DMS79 treated with DMSO at 0.1 percent for 48 hours (cell line): ENCODE measurements at places on chromosomes 12 and 14.
A peak's percentile ranks its signal among the peaks of the same experiment; 100 is the strongest.

- DNase-seq = no peak
Measured at GRCh38 chr14:34678306-34678705, 36.1 kb downstream of the CFL2 start.

DNA sequence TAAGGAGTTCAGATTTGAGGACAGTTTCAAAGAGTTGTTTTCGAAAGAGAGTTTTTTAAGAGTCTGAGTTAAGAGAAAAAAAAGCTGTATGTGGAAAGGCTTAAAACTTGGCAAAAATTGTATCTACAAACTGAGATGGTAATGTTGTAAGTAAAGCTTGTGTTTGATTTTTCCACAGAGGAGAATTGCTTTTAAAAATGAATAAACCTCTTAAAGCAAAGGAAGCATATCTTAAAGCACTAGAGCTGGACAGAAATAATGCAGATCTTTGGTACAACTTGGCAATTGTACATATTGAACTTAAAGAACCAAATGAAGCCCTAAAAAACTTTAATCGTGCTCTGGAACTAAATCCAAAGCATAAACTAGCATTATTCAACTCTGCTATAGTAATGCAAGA is 50.3 kb downstream of the TMTC3 start:
- no peak for DNase-seq

DNA sequence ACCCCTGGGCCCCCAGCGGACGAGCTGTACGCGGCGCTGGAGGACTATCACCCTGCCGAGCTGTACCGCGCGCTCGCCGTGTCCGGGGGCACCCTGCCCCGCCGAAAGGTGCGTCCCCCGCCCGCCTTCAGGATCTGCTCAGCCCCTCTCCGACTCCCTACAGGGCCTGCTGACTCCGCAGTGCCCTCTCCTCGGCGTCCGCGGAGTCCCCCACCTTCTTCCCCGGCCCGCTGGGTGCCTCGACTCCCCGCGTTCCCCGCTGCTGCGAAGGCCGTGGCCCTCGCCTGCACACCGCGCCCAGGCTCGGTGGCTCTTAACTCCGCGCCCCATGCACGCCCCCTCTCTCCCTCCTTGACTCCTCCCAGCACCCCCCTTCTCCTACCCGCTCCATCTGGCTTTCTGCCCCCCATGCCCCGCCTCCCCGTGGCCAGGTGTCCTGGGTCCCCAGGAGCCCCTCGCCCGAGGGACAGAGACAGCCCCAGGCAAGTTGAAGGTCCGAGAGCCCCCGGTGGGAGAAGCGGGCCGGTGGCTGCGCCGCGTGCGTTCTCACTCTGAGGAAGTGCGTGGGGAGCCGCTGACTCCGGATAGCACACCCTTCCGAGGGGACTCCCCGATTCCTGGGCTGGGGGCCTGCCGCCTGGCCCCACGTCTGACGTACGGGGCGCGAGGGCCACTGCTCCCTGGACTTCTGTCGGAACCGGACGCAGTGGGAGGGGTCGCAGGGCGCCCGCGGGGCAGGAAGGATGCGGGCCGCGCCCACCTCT is 594 bp downstream of the TAMALIN start:
- no peak for DNase-seq

DNA sequence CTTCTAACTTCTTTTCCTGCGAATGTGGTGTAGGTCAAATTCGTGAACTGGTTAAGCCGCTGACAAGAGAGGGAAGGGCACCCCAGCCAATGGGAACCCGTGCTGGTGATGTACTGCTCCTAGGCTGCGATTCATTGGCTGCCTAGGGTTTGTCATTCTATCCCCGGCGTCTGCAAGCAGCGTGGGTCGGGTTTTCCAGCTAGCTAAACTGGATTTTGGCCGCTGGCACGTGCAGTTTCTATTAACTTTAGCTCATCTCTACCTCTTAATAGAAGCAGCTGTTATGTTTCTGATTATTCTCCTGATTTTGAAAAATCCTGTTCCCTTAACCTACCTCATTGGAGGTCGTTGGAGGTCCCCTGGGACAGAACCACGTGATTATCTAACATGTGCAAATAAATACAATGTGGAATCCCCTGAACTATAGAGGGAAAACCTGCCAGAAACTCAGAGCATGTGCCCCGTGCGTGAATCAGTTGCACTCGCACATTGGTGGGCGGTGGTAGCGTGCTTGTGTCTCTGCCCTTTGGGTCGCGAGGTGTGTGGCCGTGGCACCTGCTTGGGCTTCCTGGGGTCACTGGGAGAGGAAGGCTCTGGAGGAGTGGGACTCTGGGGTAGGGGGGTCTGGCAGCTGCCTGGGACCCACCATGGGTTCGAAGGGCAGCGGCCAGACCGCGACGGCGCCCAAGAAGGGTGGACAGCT is 876 bp upstream of the PPM1A start:
- DNase-seq = peak; percentile 99

DNA sequence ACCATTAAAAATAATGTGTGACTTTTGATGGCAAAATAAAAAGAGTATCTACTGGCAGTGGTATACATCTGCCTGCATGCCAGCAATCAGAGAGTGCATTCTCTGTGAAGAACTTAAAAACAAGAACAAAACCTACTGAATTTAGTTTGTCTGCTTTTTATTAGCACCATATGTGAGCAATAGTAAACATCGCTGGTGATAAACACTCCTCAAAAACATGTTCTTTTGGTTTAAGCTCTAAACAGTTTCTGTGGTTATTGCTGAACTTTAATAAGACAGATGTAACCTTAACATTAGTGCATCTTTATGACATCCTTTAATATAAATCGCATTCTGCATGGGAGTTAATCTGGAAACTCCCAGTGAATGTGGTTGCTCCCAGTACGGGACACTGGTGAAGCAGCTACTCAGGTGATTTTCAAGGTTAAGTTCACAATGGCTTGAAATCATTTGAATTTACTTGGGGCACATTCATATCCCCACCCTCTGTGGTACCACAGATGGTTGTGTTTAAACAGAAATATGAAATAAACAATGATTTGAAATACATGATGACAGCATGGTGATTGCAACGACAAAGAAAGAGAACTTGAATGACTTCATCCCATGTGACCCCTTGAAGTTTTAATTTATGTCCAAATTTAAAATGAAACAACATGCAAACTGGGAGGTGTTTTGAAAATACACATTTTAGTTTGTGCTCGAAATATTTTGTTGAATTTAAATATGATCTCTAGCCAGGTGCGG is 285.9 kb downstream of the FOXN3 start:
- no peak for DNase-seq

- no peak for DNase-seq
Measured at GRCh38 chr14:99812096-99812750, 19.0 kb downstream of the EML1 start.

- DNase-seq = no peak
Measured at GRCh38 chr14:99357916-99358390, 86.0 kb upstream of the BCL11B start.

GRCh38 chr14:83826838-83827237 is 1703.1 kb upstream of the FLRT2 start:
- no peak for DNase-seq

- DNase-seq = no peak
Measured at GRCh38 chr12:25236626-25237025, 14.1 kb downstream of the KRAS start.

DNA sequence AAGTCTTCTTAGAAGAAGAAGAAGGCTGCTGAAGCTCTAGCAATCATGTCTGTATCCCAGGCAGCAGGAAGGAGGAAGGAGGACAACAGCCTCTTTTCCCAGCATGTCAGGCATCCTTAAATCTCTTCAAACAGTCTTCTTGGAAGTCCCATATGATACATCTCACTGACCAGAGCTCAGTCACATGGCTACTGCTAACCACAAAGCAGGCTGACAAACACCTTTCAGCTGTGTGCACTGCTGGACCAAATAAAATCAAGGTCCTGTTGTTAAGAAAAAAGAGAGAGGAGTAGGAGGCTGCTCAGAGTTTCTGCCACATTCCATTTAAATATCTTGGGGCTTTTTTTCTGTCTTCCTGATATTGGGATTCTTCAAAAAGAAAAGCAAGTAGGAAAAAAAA is 203.4 kb upstream of the PELI2 start:
- DNase-seq = no peak

DNA sequence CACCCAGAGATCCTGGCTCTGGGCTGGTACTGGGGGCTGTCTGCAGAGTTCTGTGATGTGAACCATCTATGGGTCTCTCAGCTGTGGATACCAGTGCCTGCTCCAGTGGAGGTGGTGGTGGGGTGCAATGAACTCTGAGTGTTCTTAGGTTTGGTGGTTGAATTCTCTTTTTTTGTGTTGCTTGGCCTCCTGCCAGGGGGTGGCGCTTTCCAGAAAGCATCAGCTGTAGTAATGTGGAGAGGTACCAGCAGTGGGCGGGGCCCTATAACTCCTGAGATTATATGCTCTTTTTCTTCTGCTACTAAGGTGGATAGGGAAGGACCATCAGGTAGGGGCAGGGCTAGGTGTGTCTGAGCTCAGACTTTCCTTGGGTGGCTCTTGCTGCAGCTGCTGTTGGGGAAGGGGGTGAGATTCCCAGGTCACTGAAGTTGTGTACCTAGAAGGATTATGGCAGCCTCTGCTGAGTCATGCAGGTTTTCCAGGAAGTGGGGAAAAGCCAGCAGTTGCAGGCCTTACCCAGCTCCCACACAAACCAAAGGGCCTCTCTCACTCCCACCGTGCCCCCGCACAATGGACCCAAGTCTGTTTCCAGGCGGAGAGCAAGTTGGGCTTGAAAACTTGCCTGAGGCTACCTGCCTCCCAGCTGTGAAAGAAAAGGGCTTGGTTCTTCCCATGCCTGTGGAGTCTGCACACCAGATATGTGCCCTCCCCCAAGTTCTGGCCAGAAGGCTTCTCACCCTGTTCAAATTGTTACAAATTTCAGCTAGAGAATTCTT is 18.6 kb downstream of the CCER1 start:
- DNase-seq = no peak

GRCh38 chr14:50057331-50057730 is 59.0 kb downstream of the VCPKMT start:
- DNase-seq = no peak

DNA sequence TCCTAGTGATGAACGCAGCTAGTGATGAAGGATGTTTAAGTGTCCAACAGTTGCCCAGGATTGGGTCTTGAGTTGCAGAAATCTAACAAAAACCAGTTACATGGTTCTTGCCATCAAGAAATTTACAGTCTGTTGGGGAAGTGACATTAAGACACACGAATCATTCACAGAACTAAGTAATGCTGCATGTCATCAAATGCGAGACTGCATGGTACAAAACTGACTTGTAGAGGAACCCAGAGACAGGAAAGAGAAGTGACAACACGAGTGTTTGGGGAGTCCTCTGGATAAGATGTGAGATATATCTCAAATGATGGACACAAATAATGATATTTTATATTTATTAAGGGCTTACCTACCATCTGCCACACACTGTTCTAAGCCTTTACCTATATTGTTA is 6.1 kb upstream of the SYNE3 start:
- DNase-seq = no peak

DNA sequence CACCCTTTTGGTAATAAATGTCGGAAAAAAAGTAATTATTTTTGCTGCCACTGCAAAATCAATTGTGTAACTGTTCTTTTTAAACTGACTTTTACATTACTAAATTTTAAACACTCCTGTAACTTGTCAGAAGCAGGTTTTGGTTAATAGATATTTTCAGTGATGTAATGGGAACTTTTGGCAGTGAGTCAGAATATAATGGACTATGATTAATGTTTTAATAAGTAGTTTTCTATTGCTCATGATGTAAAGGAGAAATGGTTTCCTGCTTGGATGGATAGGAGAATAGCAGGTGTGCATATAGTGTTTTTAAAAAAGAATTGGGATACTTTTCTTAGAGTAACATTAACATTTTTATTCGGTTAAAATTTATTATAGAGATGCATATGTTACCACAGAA is 58.8 kb downstream of the TRMT5 start:
- no peak for DNase-seq

DNA sequence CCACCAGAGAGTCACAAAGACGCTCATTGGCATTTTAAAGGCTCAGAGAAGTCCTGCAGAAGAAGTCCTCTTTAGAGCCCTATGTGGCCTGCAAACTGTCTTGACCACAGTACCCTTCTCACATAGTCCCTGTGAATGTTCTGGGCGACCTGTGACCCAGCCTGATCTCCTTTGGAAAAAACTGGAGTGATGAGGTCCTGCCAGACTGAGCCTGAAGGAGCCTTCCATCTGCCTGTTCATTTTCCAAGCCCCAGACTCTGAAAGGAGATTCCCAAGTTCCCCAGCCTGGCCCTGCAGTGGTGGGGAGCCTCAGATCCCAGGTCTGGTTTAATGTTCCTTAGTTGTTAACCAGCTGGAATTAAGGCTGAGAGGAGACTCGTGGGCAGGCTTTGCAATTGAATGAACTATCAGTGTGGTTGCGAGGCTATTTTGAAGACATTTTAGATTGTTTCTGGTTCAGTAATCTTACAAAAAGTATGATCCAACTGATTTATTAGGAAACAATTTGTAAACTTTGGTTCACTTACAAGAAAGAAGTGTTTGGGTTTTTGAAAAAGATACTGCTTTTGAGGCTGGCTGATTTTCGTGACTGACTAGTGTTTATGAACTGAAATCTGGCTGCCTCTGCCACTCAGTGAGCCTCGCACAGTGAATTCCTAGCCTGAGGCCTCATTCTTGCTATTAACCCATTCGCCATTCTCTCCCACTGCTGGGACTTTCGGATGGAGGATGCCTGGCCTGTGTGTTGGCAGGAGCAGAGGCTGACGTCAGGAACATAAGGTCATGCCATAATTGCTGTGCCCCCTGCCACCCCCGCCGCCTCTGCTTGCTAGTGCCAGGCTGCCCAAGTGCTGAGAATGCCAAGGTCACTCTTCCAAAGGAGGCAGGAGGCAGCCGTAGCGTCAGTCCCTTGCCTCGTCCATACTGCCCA is 249.0 kb downstream of the CACNA1C start:
- no peak for DNase-seq

GRCh38 chr14:30445011-30445793 is 113.8 kb upstream of the G2E3 start:
- peak; percentile 24 for DNase-seq

GRCh38 chr14:56338674-56339073 is 220.5 kb downstream of the PELI2 start:
- DNase-seq = no peak

DNA sequence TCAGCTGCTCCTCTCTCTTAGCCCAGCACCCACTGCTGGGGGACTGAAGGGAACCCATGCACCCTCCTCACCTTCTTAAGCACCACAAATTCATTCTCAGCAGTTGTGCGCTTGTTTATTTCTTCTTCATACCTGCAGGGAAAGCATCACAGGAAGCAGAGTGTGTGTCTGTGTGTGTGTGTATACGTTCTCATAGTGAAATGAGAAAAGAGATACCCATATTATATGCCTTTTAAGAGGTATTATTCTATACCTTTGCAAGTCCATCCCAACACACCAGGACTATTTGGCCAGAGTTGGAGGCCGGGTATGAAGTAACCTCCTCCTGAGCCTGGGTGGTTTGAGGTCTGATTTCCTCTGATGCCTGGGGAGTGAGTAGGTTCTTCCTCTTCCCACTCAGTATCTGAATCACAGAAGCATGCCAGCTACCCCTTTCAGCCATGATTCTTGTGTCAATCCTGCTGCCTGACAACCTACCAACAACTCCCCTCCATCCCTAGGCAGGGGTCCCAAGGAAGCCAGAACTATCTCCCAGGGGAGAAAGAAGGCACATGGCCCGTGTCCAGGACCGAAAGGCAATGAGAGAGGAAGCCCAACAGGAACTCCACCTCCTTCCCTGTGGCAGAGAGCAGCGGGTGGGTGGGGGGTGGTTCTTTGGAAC is 3.0 kb downstream of the KRT73 start:
- DNase-seq = no peak
